Stimulated activated CD4-positive, alpha-beta T cell treated with anti-CD3 and anti-CD28 coated beads, Interleukin-12 subunit alpha, Interleukin-12 subunit beta, amount 100 ng/mL, for 4 hours (primary cell): ENCODE measurements at places on chromosomes 3 and 15.

- no peak for DNase-seq
Measured at GRCh38 chr15:48380198-48380597, 49.0 kb downstream of the DUT start.

DNA sequence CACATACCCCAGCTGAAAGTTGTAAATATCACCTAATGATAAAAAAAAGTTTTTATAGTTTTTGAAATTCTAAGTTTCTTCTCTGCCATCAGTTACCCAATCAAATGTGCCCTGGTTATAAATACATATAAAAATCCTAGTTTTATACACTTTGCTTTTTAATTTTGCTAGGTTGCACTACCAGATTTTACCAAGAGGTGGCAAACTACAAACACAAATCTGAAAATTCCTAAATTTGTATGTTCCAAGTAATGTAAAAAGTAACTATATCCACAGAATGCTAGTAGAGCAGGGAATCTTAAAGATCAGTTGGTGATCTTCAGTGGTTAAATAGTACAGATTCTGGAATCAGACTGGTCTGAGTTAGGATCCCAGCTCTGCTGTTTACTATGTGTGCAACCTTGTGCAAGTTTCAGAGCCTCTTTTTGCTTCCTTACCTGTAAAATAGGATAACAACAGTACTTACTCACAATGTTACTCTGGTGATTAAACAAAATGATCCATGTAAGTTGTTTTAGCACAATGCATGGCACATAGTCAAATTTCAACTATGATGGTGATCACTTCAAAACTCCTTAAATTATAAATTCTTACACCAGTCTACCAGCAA, 11.0 kb downstream of the TRPM7 start:
- no peak for DNase-seq

DNA sequence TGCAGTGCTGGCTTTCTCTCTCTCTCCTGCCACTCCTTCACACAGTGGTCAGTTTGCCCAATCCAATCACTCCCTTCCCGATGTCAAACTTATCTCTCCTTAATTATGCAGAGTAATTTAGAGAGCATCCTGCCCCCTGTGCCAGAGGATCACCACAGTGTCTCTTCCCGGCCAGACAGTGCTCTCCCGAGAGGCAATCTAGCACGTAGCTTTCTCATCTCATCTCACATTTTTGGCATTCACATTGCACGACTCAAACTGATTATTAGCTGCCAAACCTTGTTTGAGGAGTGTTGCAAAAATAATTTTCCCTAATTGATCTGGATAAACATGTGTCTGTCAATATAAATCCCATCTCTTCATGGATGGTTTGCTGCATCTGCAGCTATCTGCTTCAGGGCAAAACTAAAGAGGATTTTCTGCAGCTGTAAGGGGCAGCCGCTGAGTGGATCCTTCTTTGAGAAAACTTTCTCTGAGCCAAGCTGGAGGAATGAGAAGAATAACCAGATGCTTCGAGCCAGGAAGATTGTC, 37.8 kb downstream of the SSUH2 start:
- DNase-seq = no peak

- peak; percentile 20 for DNase-seq
Measured at GRCh38 chr3:194003114-194004057, 132.6 kb upstream of the HES1 start.

- DNase-seq = no peak
Measured at GRCh38 chr3:143158014-143158988, 38.7 kb downstream of the CHST2 start.

DNA sequence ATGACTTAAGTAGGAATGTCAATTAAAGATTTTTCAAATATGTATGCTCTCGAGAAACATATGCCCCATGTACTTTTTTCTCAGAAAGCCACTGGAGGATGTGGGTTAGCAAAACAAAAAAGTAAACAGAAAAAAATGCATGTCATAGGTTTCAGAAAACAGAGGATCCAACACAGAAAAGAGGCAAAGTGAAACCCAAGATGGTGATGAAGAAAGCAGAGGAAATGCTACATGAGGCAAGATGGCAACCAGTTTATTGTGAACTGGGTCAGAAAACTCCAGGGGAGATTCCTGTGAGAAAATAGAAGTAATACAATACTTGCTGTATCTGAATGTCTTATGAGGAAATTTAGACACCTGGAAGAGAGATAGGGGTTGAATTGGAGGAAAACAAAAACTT, 30.8 kb upstream of the EOMES start:
- no peak for DNase-seq

GRCh38 chr3:31793821-31794220, 187.2 kb downstream of the OSBPL10 start:
- no peak for DNase-seq

DNA sequence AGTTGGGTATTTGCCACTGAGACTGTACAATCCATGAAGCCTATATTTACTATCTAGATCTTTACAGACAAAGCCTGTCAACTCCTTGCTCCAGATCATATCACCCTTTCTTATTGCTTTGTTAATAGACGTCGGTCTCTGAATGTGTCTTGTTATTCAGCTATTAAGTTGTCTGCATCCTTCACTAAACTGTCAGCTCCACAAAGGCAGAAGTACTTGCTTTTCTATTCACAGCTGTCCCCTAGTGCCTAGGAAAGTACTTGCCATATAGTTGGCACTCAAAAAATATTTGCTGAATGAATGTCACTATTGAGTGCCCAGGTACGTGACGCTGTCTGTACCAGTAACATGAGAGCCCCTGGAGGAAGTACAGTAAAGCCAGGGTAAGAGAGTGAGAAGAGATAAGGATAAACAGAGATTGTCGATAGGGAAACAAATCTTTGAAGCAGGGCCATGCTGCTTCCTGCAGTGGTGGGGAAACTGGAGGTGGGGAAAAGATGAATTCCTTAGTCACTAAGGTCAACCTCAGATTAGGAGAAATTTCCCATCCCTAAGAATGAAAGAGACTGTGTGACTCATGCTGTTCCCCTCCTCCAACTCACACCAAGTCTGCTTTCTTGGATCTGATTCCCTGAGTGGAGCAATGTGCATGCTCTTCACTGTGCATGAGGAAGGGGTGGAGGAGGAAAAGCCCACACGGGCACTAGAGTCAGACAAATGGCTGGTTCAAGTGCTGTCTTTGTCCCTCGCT, 36.3 kb downstream of the PRICKLE2 start:
- no peak for DNase-seq

GRCh38 chr3:57598765-57599360, 1.7 kb upstream of the ARF4 start:
- DNase-seq = no peak

DNA sequence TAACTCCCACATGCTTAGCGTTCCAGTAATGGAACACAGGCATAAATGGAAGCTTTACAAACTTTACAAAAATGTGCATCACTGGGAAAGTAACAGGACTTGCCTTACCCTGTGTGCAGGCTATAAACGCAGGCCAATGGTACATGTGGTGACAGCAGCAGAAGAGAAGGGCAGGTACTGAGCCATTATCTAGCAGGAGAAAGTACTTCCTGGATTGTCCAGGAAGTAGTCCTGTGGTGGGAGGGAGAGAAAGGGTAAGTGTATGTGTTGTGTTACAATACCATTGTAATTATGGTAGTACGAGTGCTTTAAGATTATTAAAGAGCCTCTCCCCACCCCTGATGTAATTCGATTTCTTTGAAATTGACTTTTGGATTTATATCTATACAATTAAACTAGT, 5.3 kb downstream of the ATP1B3 start:
- no peak for DNase-seq

GRCh38 chr3:165669967-165670366, 167.3 kb downstream of the BCHE start:
- no peak for DNase-seq

- DNase-seq = peak; percentile 62
Measured at GRCh38 chr3:187150599-187150998, 11.3 kb upstream of the RPL39L start.

- no peak for DNase-seq
Measured at GRCh38 chr3:44252332-44252959, 10.8 kb downstream of the TOPAZ1 start.

DNA sequence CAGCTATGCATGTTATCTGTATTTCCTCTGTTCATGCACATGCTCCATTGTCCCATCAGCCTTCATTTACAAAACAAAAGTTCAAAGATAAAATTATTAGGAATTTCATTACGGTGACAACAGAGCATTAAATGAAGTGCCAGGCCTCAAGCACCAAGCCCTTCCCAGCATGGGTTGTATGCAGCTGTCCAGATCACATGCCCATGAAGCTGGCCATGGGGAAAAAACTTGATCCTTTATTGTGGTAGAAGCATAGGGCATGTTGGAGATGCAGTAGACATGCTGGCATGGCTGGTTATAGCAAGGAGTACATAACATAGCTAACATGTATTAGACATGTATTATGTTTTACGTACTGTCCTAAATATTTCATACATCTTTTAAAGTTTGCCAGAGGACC, 4.1 kb upstream of the THRB start:
- no peak for DNase-seq

DNA sequence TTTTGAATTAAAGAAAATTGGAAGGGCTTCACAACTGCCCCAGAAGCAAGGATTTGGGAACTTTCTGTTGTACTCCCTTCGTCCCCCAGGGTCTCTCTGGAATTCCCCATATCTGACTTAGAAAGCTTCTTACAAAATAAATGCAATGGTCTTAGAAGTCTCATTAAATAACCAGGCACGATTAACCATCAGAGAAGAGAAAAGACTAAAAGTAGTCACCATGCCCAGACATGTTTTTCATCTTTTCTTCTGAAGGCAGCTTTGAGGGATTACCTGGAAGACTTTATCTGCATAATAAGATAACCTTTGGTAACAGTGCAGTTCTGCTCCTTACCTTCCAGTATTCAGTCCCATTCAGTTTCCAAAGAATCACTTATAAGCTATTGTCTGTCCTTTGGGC, 135.9 kb downstream of the PTPRG start:
- DNase-seq = no peak

- no peak for DNase-seq
Measured at GRCh38 chr3:57855281-57855680, 99.2 kb downstream of the SLMAP start.

- no peak for DNase-seq
Measured at GRCh38 chr3:26353097-26353496, 269.5 kb upstream of the LRRC3B start.

- no peak for DNase-seq
Measured at GRCh38 chr3:21405671-21406667, 345.0 kb downstream of the ZNF385D start.

- no peak for DNase-seq
Measured at GRCh38 chr3:121998030-121998580, 23.9 kb downstream of the ILDR1 start.

GRCh38 chr3:193333229-193333628, 45.3 kb downstream of the ATP13A5 start:
- no peak for DNase-seq

DNA sequence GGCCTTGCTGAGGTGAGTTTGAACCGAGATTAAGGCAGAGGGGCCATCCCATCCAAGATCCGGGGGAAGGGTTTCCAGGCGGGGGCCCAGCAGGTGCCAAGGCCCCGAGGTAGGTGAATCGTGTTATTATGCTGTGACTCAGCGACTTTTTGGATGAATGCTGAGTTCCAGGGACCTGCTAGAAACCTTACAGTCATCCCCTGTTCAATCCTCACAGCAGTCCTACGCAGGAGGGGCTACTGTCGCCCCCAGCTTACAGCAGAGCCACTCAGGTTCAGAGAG, 40.9 kb downstream of the DNAJB8 start:
- no peak for DNase-seq

GRCh38 chr3:120381503-120381902, 32.3 kb upstream of the LRRC58 start:
- no peak for DNase-seq
